ENCODE measurements at places on chromosomes 3 and 15. TPM values are rescaled to one million over a fixed set of nuclear protein-coding genes. Genes with fewer than 3 reads are reported as not detected.

The OSTN gene
- total RNA-seq: 0.12 TPM

The SNTN gene
- not detected for total RNA-seq

The AMIGO3 gene
- not detected for total RNA-seq

The TM4SF18 gene
- 0.37 TPM for total RNA-seq

The GOLGA8R gene
- 1.9 TPM for total RNA-seq

The ATP10A gene
- total RNA-seq: 0.66 TPM

The CAPN3 gene
- total RNA-seq: 0.44 TPM

The EPHA3 gene
- total RNA-seq: 1.9 TPM

The LDHAL6B gene
- total RNA-seq: not detected

The CRELD1 gene
- 20.6 TPM for total RNA-seq

The LYZL4 gene
- not detected for total RNA-seq

The IP6K1 gene
- total RNA-seq: 30.5 TPM

The ABHD14A gene
- total RNA-seq: 3.0 TPM

The VPS18 gene
- total RNA-seq: 51.7 TPM

The CFAP92 gene
- not detected for total RNA-seq

The PP2D1 gene
- total RNA-seq: not detected

The ARL14 gene
- total RNA-seq: not detected

The ANKRD28 gene
- 206 TPM for total RNA-seq

The RPS27L gene
- total RNA-seq: 134 TPM

The SLC6A20 gene
- total RNA-seq: not detected

The STOML1 gene
- 20.4 TPM for total RNA-seq

The CPLX3 gene
- total RNA-seq: not detected

The SPESP1 gene
- total RNA-seq: 3.2 TPM

The IL1RAP gene
- total RNA-seq: 9.7 TPM

The CHCHD4 gene
- total RNA-seq: 12.6 TPM

The CHST2 gene
- 13.0 TPM for total RNA-seq

The PRR20G gene
- total RNA-seq: not detected

The FANCD2OS gene
- not detected for total RNA-seq

The GOLGA6L7 gene
- not detected for total RNA-seq

The LXN gene
- 196 TPM for total RNA-seq

The SUSD5 gene
- total RNA-seq: 4.1 TPM

The C3orf80 gene
- total RNA-seq: 4.9 TPM

The TMEM158 gene
- total RNA-seq: 375 TPM

The TMOD3 gene
- 43.3 TPM for total RNA-seq

The ATP13A4 gene
- total RNA-seq: 0.50 TPM

The SCG5 gene
- 3.2 TPM for total RNA-seq

The ESYT3 gene
- 6.5 TPM for total RNA-seq

The HTR3E gene
- not detected for total RNA-seq

The SPATA12 gene
- 0.11 TPM for total RNA-seq

The NPAP1 gene
- total RNA-seq: not detected

The CACNA2D3 gene
- not detected for total RNA-seq

The EOGT gene
- 31.4 TPM for total RNA-seq
